ENCODE measurements at places on chromosomes 1 and 21. TPM values are rescaled to one million over a fixed set of nuclear protein-coding genes. Genes with fewer than 3 reads are reported as not detected.

- peaks cover 65% of the 10 kb centered on the region for H3K4me1 ChIP-seq
- H3K27me3 ChIP-seq = no peaks in the 10 kb centered on the region
- peak overlapping the region; percentile 94 for H3K27ac ChIP-seq
- peaks cover 4% of the 10 kb centered on the region for H3K36me3 ChIP-seq
- peak overlapping the region; percentile 88 for H3K4me3 ChIP-seq
- peak; percentile 85 for DNase-seq
These were observed 995 bp downstream of the ID3 start for GRCh38 chr1:23558140-23558871.

- H3K4me1 ChIP-seq = no peaks in the 10 kb centered on the region
- no peak overlapping the region for H3K27ac ChIP-seq
- H3K36me3 ChIP-seq = no peaks in the 10 kb centered on the region
- H3K27me3 ChIP-seq = no peaks in the 10 kb centered on the region
These were observed 2.0 kb downstream of the FCRL6 start for GRCh38 chr1:159803956-159804689.

- no peaks in the 10 kb centered on the region for H3K27me3 ChIP-seq
- no peaks in the 10 kb centered on the region for H3K36me3 ChIP-seq
- no peak overlapping the region for H3K27ac ChIP-seq
- H3K4me3 ChIP-seq = no peak overlapping the region
These were observed 133.1 kb downstream of the LRRC40 start for GRCh38 chr1:70072231-70072751.

DCDC2B gene
- polyA plus RNA-seq = 0.54 TPM

- peaks cover 20% of the 10 kb centered on the region for H3K4me1 ChIP-seq
- H3K36me3 ChIP-seq = no peaks in the 10 kb centered on the region
- no peak for DNase-seq
- H3K27me3 ChIP-seq = peaks cover 17% of the 10 kb centered on the region
- H3K4me3 ChIP-seq = no peak overlapping the region
These were observed 36.0 kb upstream of the COL6A2 start for GRCh38 chr21:46061950-46062349.
